Activated T-cell treated with anti-CD3 and anti-CD28 coated beads, Interleukin-2, amount 50 U/mL, for 1 hour (primary cell): ENCODE measurements at places on chromosomes 4 and X.

DNA sequence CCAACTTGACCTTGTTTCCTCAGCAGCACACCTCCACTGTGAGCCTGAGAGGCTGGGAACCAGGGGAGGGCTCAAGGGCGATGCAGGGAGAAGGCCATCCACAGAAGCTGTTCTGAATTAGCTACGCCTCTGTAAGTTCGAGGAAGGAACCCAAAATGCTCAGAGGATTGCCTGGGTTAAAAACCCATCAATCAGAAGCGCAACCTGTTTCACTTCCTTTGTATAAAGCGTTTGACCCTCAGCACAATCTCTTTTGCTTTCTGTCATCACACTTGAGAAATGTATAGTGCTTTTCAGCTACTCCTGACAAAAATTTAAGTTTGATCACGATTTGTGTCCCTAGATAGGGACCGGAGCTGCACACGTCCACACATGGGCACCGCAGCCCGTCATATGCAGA is 48.0 kb upstream of the MAP3K15 start:
- no peak for DNase-seq

- no peak for DNase-seq
These were observed 154.5 kb upstream of the GALNT7 start for GRCh38 chr4:173014113-173014558.

- no peak for DNase-seq
These were observed 54.1 kb downstream of the PHKA2 start for GRCh38 chrX:18929775-18930174.

- DNase-seq = no peak
These were observed 4.6 kb downstream of the RASSF6 start for GRCh38 chr4:73615613-73616012.

DNA sequence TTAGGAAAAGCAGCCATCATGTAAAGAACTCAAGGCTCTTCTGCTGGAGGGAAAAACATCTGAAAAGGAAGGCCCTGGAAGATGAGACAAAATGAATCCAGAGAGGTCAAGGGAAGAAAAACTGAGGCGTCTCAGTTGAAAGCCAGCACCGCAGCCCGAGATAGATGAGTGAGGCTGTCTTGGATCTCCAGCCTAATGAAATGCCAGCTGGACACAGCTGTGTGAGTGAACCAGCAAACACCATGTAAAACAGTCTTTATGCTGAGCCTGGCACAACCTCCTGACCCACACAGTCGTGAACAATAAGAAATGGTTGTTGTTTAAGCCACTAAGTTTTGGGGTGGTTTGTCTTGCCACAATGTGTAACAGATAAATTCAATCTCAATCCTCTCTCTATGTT is 48.6 kb upstream of the RASL11B start:
- DNase-seq = no peak

GRCh38 chrX:16825264-16826035 is 39.2 kb downstream of the TXLNG start:
- DNase-seq = no peak

DNA sequence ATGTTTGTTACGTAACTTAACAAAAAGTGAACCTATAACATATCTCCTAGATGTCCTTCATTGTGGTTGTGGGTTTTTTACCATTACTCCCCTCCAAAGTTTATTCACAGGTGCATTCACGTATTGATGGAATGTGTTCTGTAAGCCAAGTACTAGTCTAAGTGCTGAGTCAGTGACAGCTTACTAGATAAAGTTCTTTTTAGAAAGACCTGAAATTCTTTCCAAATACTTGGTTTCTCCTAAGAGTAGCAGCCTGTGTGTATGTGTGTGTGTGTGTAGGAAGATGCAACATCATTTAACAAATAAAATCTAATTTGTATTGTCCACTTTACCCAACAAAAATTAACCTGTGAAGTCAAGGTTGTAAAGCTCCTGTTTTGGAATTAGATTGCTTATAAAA is 22.1 kb downstream of the NAP1L5 start:
- no peak for DNase-seq
